ENCODE measurements at places on chromosomes 6 and 20. TPM values are rescaled to one million over a fixed set of nuclear protein-coding genes. Genes with fewer than 3 reads are reported as not detected.

DNA sequence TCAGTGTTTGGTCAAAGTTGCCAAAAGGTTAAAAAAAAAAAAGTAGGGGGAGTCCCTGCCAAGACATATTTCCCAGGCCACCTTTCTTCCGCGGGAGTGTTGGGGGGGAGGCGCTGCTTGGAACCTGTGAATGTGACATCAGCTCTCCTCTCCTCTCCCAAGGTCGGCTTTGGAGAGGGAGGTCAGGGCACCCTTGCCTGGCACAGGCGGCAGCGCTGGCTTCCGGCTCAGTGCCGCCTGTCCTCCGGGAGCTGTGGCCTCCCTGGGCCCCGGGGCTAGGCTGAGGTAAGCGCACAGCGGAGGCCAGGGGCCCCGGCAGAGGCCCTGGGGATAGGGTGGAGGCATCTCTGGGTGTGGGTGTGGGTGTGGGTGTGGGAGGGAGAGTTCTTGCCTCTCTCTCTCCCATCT is 1.9 kb upstream of the EDN1 start:
- no peak for DNase-seq

GRCh38 chr6:98469141-98469540 is 365.2 kb upstream of the POU3F2 start:
- no peak for DNase-seq

DNA sequence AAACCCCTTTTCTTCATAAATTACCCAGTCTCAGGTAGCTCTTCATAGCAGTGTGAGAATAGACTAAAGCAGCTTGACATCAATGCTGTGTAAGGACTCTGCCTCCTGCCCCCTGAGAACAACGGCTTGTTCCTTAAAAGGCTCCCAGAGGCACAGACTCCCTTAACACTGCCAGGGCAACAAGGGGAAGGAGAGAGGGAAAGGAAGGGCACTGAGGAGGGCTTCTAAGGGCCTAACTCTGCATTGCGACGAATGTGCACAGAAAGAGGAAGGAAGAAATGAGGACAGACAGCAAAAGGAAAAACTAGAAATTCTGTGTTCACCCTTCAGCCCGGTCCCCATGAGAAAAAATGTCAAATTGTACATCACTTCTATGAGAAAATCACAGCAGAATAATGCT is 74.0 kb downstream of the AGPAT4 start:
- DNase-seq, result no peak

GRCh38 chr20:41003143-41003935 is 25.3 kb upstream of the TOP1 start:
- peak; percentile 97 for DNase-seq

GRCh38 chr20:36086767-36087166 is 67.8 kb upstream of the EPB41L1 start:
- DNase-seq, result no peak

DNA sequence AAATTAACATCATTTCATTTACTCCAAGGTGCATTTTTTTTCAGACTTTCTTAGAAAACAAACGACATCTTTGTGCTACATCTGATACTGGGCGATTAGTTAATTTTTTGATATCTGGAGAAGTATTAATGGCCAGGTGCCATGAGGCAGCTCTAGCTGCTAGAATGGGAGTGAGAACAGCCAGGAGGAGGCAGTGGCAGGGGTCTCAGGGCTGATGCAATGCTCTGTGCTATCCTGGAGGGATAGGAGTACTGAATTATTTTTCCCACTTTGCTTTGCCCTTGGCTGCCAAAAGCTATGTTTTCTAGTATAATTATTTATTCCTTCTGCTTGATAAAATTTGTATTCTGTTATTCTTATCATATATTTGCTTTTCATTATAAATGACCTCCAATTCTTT is 133.6 kb upstream of the NOX3 start:
- no peak for DNase-seq

DNA sequence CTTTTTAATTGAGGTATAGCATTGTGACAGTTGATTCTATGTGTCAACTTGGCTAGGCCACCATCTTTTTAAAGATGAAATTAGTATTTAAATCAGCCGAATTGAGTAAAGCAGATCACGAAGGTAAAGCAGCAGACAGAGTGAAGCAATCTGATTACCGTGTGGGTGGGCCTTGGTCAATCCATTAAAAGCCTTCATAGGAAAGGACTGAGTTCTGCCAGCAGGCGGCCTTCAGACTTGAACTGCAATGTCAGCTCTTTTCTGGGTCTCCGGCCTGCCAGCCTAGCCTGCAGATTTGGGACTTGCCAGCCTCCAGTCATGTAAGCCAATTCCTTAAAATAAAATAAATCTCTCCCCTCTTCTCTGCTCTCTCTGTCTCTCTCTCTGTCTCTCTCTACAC is 22.4 kb upstream of the TGM2 start:
- no peak for DNase-seq

DNA sequence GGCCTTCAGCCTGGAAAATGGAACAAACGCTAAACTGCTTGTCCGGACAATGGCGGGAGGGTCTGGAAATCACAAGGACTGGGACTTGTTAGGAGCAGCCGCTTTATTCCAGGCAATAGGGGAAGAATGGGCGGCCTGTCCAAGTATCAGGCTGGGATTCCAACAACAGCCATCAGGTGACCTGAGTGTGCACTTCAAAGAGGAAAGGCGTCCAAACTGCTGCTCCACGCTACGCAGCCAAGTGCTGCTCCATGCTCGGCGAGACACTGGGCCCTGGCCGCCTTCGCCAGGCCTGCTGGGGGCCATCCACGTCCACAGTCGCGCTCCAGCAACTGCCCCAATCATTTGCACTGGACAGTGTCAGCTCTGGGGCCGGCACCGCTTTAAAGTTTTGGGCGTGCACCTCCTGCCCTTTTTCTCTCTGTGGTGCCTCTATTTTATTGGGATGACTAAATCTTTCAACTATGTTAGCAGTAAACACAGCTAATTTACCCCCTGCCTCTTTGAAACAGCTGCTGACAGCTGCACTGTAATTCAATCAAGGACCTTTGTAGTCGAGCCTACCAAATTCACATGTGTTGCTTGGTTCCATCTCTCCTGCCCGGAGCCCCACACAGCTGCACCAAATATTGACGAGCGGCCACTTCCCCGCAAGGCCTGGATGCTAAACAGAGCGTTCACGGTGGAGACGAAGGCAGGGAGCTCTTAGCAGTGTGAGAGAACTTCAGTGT is 98.3 kb downstream of the BMP7 start:
- DNase-seq, result peak; percentile 70

DNA sequence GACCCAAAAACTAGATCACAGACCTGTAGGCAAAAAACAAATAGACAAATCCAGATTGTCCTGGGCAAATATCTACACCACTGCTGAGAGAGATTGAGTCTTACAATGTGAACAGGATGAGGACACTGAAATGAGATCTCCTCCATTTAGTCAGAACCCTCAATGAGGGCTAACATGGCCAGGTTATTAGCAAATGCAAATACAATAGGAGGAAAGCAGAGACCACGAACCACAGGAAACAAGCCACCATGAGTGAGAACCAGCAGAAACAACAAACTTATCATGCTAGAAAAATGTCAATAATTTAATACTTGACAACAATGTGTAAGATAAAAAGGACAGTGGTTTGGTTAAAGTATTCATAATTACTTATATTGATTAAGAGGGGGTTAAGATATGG is 162.8 kb downstream of the SYNE1 start:
- no peak for DNase-seq

- no peak for DNase-seq
Measured at GRCh38 chr6:135951169-135951568, 99.7 kb downstream of the PDE7B start.

DNA sequence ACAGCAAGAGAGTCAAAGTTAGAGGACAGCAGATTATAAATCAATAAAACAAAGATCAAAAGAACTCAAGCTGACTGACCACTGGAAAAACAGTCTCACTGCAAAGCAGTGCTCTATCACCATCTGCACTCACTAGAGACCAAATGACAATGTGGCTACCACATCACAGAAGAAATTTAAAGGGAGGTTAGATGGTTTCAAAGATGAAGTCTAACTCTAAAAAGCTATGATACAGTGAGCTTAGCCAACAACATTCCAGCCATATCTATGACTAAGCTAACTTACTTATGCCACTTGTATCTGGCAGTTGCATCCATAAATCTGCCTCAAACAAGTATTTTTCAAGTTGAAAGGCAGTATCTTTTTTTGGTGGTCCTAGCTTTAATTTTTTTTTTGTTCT is 68.6 kb downstream of the ARHGAP18 start:
- DNase-seq, result no peak

- no peak for DNase-seq
Measured at GRCh38 chr20:24983896-24984295, 8.7 kb downstream of the APMAP start.

DNA sequence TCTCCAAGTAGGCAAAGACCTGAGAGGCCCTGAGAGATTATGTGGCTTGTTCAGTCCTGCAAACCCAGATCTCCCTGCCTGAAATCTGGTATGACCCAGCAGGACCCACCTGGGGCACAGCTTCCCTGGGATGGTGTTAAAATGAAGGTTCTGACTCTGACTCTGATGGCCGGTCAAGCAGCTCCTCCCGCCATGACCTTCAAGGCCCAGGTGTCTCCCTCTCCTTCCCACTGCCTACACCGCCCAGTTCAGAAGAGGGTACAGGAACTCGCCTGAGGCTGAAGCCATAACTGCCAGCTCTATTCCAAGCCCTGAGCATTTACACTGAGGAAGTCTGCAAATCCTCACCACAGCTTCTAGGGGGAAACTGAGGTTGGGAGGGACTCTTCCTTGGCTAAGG is 5.9 kb upstream of the CST7 start:
- DNase-seq, result no peak

- no peak for DNase-seq
Measured at GRCh38 chr6:29926413-29927274, 15.7 kb upstream of the HLA-A start.

DNA sequence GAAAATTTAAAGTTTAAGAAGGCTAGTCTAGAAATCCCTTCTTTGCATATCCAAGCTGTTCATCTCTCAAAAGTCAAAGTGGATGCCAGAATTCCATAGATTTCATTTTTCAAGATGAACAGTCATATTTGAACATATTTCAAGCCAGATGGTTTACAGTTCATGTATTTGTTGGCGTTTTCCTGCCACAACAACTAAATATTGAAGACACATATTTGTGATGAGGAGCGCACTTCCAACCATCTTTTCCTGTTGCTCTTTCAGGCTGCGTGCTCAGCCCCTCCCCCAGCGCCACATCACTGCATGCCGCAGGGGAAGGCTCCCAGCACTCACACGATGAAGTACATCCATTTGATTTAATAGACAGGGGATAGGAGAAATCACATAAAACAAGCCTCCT is 5.9 kb upstream of the NOX3 start:
- no peak for DNase-seq

GRCh38 chr6:105952772-105953690 is 133.1 kb upstream of the PRDM1 start:
- no peak for DNase-seq

GRCh38 chr6:106620931-106621672 is 8.2 kb downstream of the RTN4IP1 start:
- DNase-seq, result peak; percentile 12

DNA sequence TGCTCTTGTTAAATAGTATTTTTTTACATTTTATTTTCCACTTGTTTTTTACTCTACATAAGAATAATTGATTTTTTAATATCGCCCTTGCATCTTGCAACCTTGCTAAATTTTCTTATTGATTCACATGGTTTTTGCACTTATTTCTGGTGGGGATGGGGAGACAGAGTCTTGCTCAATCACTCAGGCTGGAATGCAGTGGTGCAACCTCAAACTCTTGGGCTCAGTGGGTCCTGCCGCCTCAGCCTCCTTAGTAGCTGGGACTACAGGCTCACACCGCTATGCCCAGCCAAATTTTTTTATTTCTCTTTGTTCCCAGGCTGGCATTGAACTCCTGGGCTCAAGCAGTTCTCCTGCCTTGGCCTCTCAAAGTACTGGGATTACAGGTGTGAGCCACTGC is 30.3 kb downstream of the LIN28B start:
- DNase-seq, result no peak

DPM1 gene
- 115 TPM for total RNA-seq

GRM1 gene
- total RNA-seq, result 0.53 TPM

NKX2-2 gene
- 0.56 TPM for total RNA-seq

SPAG4 gene
- total RNA-seq, result 0.45 TPM

PRR3 gene
- total RNA-seq, result 17.9 TPM

ARMH2 gene
- total RNA-seq, result not detected

PAK5 gene
- 0.21 TPM for total RNA-seq

GPR6 gene
- not detected for total RNA-seq
